ENCODE measurements at places on chromosomes 11 and 22.

DNA sequence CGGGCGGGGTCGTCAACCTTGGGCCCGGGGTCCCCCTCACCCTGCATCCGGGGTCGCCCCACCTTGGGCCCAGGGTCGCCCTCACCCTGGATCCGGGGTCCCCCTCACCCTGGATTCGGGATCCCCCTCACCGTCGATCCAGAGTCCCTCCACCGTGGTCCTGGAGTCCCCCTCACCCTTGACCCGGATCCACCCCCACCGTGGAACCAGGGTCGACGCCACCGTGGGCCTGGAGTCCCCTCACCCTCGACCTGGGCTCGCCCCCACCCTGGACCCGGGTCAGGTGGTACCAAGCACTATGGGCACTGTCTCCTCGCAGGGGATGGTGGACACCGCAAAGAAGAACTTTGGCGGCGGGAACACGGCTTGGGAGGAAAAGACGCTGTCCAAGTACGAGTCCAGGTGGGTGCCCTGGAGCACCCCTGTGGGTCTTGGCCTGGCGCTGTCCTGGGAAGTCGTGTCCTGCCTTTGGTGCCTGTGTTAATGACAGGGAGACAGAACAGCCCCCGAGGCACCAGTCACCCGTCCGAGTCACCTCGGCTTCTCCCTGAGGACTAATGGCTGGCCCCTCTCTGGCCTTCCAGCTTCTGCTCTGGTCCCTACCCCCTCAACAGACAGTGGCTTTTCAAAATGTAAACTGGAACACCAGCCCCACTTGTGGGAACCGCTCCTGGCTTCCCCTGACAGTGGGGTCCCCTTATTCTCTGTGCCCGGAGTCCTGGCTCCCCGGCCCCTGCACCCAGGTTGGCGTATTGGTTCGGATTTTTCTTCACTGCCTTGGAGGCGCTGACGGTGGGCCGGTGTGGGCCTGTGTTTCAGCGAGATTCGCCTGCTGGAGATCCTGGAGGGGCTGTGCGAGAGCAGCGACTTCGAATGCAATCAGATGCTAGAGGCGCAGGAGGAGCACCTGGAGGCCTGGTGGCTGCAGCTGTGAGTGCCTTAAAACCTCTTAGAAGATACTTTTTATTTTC is 762 bp downstream of the CRELD2 start:
- no peak for DNase-seq

DNA sequence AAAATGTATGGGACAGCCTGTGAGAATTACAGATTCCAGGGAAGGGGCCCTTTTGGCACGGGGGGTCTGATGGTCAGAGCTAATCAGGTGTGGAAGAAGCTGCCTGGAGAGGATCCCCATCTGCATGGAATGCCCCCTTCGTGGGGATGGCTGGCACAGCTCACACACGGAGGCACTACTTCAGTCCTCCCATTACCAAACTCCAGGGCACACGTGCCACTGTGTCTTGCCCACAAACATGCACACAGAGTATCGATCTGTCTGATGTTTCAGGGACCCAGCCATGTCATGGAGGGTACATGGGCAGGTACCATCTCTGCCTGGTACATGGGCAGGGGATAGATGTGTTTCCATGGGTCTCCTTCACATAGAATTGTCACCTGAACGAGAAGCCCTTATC is 14.7 kb downstream of the KCNQ1OT1 start:
- DNase-seq, result no peak

- DNase-seq, result no peak
Measured at GRCh38 chr11:494761-495536, 12.1 kb downstream of the RNH1 start.

DNA sequence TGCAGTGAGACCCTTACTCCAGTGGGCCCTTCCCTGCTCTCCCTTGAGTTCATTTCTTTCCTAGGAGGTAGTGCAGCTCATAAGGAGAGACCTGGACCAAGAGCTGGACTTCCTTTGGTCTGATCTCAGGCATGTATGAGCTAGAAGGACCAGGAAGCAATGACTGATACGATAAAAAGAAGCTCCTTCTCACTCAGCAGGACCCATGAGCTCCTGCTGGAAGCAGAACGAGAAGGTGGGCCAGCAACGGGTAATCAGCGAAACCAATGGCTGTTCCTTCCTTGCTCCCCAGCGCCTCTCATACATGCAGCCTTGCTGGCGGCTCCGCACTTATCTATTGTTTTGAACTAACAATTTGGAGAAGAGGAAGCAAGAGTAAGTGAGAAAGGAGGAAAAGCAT is 56.8 kb downstream of the RPUSD4 start:
- DNase-seq, result no peak

DNA sequence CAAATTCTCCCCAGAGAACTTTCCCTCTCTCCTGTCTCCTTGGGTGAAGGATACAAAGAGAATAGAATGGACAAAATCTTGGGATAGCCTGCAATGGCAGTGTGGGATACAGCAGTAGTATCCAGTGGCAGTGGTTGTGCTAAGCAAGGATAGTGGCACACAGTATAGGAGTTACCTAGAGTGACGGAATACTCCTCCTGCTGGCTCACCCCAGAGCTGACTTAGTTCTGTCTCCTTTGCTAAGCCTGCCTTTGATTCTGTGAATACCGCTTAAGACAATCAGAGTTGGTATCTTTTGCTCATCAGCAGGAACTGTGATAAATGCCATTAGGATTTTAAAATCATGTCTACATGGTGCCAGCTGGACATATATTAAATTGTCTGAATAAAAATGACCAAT is 404.3 kb downstream of the JRKL start:
- DNase-seq, result no peak

DNA sequence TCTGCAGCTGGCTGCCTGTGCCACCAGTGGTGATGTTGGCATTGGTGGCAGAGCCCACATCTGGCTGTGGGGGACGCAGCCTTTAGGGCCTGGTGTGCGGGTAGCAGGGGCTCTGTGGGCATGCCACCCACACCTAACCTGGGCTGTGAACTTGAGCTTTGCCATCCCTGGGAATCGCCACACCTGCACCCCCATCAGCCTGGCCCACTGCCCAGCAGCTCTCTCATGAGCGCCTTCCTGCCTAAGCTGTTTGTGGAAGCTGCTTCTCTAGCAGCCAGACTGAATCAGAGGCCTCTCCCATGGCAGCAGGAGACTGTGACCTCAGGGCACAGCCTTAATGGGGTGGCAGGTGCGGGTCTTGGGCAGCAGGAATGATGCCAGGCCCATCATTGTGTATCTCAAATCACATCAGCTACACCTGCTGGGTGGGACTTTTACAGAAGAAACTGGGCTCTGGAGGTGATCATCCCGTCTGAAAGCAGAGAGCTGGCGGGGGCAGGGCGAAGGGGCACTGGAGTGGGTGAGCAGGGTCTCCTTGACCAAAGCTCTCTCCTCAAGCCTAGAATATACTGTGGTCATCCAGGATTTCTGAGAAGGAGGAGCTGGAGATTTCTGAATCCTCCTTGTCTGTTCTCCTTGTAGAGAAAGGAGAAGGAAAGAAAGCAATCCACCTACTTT is 17.8 kb upstream of the CARS1 start:
- DNase-seq, result peak; percentile 84

- DNase-seq, result no peak
Measured at GRCh38 chr11:62687508-62688396, 1.6 kb downstream of the LRRN4CL start.

DNA sequence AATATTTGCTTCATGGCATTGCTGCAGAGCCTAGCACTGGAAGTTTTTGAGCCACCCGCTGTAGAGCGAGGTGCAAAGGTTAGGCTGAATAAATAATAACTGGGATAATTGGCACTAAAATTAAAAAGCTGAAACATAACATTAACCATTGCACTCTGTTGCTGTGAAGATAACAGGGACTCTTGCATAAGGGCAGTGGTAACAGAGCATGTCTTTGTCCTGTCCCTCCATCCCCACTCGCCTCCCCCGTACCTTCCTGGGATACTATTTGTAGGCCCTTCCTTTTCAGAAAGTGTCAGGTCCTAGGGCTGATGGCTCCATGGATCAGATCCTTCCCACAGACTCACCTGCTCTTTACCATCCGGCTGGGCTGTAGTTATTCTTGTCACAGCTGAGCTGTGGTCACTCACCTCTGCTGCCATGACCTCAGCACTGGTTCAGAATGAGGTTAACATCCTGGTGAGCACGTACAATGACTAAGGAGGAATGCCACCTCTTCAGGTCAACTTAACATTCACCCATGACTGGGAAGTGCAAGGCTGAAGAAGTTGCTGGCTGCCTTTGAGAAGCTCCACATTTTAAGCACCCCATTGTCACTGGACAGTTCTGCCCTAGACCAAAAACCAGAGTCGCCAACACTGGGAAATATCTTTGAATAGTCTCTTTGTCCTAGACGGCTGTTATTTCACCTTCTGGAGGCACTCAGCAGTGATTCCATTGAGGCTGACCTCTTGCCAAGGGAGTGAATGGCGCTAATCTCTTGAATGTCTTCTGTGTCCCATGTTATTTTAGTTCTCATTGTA is 103.2 kb upstream of the KIRREL3 start:
- peak; percentile 33 for DNase-seq

DNA sequence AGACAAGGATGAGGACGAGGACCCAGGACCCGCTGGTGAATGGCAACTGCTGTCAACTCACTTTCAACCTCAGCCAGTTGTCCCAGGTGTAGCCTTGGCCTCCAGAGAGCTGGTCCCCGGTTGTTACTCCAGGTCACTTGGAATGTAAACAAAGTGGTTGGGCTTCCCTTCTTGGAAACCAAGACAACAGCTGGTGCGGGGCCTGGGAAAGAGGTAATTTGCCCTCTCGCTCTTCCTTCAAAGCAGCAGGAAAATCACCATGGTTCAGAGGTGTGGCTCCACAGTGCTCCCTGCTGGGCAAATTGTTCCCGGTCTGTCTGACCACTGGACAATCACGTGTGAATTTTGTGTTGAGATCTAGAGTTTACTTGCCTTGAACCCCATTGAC is 15.0 kb downstream of the SLC1A2 start:
- DNase-seq, result peak; percentile 8

DNA sequence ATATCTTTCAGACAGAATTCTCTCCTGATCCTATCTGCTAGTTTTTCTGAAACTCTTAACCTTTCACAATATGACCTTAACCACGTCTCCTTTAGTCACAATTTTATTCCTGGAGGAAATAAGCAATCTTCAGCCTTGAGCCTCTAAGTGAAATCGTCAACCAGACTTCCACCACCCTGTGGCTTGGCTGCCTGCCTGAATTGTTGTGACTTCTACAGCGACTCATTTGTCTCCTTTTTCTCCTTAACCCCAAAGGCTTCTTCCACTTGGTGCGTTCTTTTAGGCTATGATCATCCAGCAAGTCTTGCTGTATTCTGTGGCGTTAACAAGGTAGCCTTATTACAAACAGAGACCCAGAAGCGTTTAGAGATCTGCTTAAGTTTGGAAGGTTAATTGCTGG is 535.1 kb upstream of the ARHGAP42 start:
- no peak for DNase-seq

- DNase-seq, result no peak
Measured at GRCh38 chr22:28222052-28222451, 303.0 kb upstream of the PITPNB start.

GRCh38 chr22:20405291-20405930 is 11.5 kb downstream of the ZNF74 start:
- no peak for DNase-seq

- no peak for DNase-seq
Measured at GRCh38 chr11:25992294-25992693, 339.6 kb upstream of the ANO3 start.

DNA sequence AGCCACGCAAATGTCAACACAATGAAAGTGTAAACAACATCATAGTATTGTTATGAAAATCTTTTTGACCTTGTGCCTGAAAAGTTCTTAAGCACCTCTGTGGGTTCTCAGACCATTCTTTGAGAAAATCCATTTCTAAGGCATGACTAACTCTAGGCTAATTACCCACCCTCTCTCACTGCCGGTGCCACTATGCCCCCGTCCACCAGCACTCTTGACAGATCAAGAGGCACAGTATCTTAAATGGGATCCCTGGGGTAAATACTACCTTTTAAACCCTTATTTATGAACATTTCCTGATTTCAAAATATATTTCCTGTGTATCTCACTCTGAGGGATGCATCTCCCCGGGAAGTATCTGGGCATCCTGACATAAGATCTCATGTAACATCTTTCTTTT is 607.5 kb downstream of the METTL15 start:
- DNase-seq, result no peak

DNA sequence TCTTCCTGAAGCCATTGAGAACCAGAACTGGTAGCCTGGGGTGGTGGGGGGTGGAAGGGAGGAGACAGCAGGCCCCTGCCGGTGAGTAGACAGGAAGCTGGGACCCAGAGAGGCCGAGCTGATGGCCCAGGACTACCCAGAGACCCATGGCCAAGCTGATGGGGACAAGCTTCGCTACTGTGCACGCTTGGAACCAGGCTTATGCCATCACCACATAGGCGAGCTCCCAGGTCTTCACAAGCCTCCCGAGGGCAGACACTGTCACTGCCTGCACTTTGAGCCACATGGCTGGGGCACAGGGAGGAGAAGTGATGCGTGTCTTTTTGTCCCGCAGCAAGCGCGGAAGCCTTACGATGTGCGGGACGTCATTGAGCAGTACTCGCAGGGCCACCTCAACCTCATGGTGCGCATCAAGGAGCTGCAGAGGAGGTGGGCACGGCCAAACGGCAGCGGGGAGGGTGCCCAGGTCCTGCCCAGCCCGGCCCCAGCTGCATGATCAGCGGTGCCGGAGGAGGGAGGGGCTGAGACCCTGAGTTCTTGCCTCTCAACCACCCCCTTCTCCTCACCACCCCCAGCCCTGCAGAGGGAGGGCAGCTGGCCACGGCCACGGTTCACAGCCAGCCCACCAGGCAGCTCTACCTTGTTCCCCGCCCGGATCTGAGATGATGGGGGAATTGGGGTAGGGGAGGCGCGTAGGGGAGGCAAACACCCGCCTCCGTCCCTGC is 76.0 kb upstream of the KCNQ1OT1 start:
- DNase-seq, result no peak

- no peak for DNase-seq
Measured at GRCh38 chr11:134742956-134743819, 331.1 kb upstream of the B3GAT1 start.

GRCh38 chr11:45098929-45099328 is 47.5 kb upstream of the PRDM11 start:
- no peak for DNase-seq

GRCh38 chr11:64624883-64625481 is 34.0 kb downstream of the SLC22A12 start:
- DNase-seq, result no peak

- DNase-seq, result no peak
Measured at GRCh38 chr22:49238181-49239141, 589.2 kb downstream of the BRD1 start.

DNA sequence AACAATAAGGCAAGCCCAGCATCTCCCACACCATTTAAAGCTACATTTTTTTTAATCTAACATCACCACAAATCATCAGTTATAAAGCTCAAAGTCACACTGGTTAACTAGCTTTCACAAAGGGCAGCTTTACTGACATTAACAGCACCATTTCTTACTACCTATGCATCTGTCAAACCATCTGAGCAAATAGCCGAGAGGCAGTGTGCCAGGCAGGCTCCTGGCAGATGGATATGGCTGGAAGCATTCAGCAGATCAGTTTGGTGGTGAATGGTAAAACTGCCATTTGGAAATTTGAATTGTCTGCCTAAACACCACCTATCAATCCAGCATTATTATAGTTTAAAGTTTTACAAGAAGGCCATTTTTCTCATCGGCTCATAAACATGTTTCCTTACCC is 131.2 kb downstream of the TTC28 start:
- DNase-seq, result peak; percentile 6

Data from NCI-H146 (cell line).